Daoy (cell line): ENCODE measurements at places on chromosomes 12 and 14.

DNA sequence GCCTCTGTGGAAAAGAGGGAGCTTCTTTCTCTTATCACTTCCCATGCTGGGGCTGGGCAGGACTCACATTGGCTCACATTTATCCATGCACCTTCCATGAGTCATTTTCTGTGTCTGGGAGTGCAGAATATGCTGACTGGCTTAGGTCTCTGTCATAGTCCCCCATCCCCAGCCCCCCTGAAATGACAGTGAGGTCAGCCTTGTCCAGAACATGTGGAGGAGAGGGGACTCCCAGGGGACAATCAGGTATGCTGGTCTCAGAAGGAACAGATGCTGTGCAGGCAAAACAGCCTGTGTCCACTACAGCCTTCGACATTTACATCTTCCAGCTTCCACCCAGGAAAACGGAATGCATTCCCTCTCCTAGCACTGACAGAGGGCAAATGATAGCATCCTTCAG is 35.0 kb downstream of the ADGRD1 start:
- DNase-seq, result no peak

- DNase-seq, result no peak
These were observed 206.3 kb upstream of the C14orf180 start for GRCh38 chr14:104373055-104373854.

GRCh38 chr12:131454418-131455217 is 256.3 kb upstream of the SFSWAP start:
- peak; percentile 80 for DNase-seq

DNA sequence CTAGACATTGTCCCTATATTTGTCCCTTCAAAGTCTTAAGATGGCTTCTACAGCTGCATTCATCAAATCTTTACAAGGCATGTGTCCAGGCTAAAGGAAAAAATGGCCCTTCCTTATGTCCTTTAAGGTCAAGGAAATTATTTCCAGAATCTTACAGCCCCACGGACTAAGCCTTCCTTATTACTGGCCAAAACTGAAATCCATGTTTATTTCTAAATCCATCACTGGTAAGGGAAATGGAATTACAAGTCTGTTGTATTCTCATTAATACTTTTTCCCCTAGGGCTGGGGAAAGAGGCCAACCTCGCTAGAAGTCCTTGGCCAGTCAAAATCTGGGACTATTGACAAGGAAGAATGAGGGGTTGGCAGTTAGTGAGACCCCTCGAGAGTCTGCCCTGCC is 252.5 kb downstream of the TMEM132C start:
- no peak for DNase-seq

DNA sequence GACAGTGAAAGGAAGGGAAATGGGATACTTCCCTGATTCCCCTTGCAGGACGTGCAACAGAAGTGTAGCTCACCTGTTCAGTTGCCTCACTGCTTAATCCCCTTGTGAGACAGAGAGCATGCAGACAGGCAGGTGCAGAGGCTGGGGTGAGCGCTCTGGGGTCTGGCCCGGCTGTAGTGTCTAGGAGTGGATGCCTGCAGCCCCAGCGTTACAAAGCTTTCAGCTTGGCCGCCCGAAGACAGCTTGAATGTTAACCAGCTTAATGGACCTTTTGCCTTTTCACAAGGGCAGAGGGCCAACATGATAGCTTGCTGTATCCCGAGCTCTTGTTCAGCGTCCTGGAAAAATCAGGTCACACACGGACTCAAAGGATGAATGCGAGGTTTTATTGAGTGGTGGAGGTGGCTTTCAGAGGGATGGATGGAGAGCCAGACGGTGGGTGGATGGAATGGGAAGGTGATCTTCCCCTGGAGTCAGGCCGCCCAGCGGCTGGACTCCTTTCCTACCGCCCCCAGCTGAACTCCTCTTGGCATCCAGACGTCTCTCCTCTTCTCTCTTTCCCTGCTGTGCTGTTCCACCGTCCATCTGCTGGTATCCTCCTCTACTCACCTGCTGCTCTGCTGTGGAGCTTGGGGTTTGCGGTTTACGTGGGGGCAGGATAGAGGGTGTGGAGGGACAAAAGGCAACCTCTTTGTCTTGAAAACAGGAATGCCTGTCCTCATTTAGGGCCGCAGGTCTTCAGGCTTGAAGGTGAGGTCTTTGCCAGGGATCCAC is 86.2 kb upstream of the RESF1 start:
- DNase-seq, result no peak

DNA sequence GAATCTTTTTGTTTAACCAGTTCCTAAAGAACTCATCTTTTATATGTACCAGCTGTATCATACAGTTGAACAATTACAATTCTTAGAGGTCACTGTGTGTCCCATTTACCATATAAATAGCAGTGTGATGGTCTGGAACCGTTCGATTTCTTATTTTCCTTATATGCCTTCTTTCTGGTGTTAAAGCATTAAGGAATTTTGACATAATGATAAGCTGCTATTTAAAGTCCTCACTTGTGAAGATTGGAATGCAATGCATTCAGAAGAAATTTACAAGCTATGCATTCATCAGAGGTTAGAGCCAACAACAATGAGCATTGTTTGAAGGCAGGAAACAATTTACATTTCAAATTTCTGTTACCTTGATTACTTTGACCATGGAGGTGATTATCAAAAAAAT is 80.0 kb upstream of the PRICKLE1 start:
- DNase-seq, result no peak

- no peak for DNase-seq
These were observed 6.2 kb upstream of the ZDHHC17 start for GRCh38 chr12:76757694-76758093.

DNA sequence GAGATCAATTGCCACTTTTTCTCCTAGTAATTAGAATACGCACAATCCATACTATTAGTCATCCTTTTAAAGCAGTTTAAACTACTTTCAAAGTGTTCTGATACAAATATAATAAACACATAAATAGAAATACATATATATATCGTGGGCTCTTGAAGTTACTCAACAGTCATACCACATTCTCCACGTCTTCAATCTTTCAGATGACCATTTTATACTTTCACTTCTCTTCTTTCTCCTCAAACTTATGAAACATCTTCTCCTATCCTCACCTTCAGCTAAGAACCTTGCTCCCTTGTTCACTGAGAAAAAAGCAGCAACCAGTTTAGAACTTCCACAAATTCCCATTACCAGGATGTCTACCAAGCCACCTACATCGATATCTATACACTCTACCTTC is 19.2 kb downstream of the CEP290 start:
- no peak for DNase-seq

- no peak for DNase-seq
These were observed 1043.0 kb downstream of the VRK1 start for GRCh38 chr14:97840159-97840558.

DNA sequence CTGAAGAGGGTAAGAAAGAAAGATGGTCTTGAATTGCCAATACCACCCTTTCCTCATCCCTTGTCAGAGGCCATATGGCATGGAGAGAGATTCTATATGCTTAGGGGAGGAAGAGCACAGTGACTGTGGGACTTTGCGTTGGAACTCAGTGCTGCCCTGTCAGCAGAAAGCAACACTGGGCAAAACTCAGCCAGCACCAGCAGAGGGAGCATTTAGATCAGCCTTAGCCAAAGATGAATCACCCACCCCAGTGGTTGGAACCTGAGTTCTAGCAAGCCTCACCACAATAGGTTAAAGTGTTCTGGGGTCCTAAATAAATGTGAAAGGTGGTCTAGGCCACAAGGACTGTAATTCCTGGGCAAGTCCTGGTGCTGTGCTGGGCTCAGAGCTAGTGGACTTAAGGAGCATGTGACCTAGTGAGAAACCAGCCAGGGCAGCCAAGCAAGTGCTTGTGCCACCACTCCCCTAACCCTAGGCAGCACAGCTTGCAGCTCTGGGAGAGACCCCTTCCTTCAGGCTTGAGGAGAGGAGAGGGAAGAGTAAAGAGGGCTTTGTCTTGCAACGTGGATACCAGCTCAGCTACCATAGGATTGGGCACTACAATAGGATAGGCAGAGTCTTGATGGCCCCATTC is 11.4 kb upstream of the BCAT1 start:
- peak; percentile 71 for DNase-seq
